Ovary (tissue), 10 donors: ENCODE measurements at places on chromosomes 11 and 22.
A peak's percentile ranks its signal among the peaks of the same experiment; 100 is the strongest.

GRCh38 chr22:38317995-38318715, 922 bp upstream of the CSNK1E start:
- H3K4me1 ChIP-seq: peaks cover 4% of the 10 kb centered on the region
- H3K4me3 ChIP-seq: peak overlapping the region; percentile 32
- no peaks in the 10 kb centered on the region for H3K27me3 ChIP-seq
- peak overlapping the region; percentile 96 for H3K27ac ChIP-seq

DNA sequence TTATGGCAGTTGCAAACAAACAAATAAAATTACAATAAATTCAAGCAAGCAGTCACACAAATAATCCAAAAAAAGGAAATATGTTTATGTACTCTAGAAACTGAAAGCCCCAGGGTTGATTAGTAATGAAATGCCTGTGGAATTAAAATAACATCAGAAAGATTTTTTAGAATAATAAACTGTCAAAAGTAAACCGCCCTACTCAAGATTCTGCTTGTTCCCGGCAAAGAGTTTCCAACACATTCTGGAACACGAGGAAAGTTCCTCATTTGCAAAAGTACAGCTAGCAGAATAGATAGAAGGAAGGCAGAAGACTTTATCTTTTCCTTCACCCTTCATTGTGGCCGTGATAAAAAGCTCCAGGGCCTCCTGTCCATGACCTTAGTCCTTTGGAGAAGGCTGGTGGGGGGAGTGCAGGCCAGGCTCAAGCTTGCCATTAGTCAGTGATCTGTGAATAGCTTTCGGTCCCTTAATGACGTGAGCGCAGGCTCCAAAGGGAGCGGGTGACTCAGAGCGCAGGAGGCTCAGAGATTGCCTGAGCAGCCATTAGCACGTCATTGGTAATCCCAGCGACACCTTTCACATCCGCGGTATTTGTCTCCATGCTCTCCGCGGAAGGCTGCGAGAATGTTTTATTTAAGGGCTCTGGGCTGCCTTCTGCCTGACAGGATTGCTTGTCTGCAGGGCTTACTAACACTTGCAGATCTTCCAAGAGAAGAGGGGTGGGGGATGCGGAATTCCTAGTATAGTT, 458.3 kb downstream of the METTL15 start:
- no peaks in the 10 kb centered on the region for H3K27me3 ChIP-seq
- no peak overlapping the region for H3K27ac ChIP-seq
- no peak overlapping the region for H3K4me3 ChIP-seq
- H3K4me1 ChIP-seq: peaks cover 2% of the 10 kb centered on the region
- H3K36me3 ChIP-seq: no peaks in the 10 kb centered on the region

DNA sequence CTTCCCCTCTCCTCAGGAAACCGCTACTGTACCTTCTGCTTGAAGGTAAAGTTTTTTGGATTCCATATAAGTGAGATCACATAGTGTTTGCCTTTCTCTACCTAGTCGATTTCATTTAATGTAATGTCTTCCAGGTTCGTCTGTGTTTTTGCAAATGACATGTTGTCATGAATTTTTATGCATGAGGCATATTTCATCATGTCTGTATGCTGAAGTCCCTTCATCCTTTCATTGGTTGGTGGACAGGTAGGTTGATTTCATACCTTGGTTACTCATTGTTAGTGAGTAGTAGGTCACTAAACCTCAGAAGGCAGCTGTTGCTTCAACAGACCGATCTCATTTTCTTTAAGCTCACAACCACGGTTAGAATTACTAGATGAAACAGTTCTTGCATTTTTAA, 60.3 kb downstream of the LRRC74B start:
- no peaks in the 10 kb centered on the region for H3K36me3 ChIP-seq
- DNase-seq: no peak
- no peak overlapping the region for H3K4me3 ChIP-seq
- no peaks in the 10 kb centered on the region for H3K4me1 ChIP-seq
- no peak overlapping the region for H3K27ac ChIP-seq

DNA sequence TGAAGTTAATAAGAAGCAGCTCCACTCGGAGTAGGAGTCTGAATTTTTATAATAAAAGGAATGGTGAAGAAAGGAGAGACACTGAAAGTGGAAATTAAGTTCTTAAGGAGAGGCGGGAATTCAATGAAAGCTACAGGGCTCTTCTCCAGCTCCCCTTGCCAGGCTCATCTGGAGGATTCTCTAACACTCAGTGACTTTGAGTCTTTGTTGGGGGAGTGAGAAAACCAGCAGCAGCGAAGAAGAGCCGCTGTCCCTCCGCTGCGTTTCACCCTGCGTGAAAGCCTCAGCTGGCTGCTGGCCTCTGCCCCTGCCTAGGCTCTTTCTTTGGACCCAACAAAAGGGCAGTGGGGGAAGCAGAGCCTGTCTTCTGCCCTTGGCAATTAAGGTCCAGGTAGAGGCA, 113.0 kb downstream of the NTM start:
- no peaks in the 10 kb centered on the region for H3K36me3 ChIP-seq
- H3K4me1 ChIP-seq: no peaks in the 10 kb centered on the region
- H3K4me3 ChIP-seq: no peak overlapping the region

DNA sequence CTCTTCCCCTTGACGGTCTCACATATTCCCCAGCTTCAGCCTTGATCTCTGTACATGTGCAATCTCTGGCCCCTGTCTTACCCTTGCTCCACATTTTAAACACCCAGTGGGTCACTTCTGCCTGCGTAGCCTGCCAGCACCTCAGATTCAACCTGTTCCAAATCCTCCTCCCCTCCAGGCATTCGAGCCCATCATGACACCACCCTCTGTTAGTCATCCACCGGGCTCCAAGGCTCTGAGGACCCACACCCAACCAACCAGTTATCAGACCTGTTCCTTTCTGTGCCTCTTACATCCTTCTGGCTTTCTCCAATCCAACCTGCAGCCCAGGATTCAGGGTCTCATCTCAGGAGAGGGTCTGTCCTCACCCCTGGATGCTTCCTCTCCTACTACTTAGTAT, 119.8 kb upstream of the TBCEL start:
- no peaks in the 10 kb centered on the region for H3K36me3 ChIP-seq
- DNase-seq: no peak
- no peaks in the 10 kb centered on the region for H3K4me1 ChIP-seq
- H3K27me3 ChIP-seq: no peaks in the 10 kb centered on the region
